CD4-positive, alpha-beta T cell treated with Interleukin-21 for 1 hour (primary cell): ENCODE measurements at places on chromosomes 4 and X.

DNA sequence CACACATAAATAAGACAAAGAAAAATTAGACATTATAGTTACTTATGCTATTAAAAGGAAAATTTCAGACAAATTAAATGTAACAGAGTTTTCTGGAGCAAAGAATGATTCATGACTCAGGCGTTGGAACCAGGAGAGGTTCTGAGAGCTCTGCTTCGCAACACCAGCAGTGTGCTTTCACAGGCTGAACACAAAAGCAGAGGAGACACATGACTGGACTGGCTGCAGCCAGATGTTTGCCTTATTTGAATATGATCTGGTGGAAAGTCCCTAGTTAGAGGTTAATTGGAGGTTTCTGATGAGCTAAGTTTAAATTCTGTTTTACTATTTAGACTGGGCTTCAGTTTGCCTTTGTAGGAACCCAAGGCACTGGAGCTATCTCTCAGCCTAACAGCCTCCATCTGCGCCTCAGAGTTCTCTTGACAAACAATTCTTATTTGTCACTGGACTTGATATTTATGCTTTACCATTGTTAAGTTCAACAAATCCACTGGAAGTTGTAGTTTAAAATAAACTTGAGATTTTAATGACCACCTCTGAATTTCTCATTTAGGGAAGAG lies 16.2 kb downstream of the BOD1L1 start:
- no peak for DNase-seq

DNA sequence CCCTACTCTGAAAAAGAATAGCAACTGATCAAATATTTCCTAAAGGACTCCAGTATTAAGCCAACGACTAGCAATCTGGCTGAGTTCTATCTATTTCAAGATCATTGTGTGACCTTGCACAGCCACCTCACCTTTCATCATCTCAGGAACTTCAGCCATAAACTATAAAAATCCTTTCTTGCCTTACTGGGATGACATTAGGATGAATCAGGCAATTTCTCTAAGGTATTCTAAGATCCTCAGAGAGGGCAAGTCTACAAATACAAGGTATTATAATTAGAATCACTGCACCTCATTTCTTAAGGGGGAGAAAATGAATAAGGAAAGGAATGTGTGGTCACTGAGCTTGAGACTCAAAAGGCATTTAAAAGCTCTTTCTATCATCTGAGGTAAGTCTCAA lies 152.6 kb downstream of the GRIA3 start:
- DNase-seq: no peak

- DNase-seq: no peak
These were observed 26.2 kb downstream of the ATXN3L start for GRCh38 chrX:13293700-13294099.

GRCh38 chr4:160143574-160143973 lies 1040.7 kb downstream of the RAPGEF2 start:
- DNase-seq: no peak

DNA sequence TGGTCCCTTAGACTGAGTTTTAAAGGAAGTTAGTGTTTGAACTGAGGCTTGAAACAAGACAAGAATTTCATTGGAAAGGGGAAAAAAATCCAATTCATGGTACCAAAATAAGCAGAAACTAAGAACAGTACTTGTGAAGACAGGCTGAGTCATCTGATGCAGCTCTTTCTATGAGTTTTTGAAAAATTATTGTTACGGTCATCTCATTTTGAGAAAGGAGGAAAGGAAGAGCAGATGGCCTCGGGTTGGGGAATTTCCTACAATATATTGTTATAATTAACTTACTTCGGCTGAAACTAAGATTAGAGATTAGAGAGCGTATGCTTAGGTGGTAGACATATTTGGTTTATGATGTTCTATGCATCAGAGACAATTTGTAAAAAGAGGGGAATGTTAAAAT lies 2164.8 kb upstream of the AGA start:
- no peak for DNase-seq

DNA sequence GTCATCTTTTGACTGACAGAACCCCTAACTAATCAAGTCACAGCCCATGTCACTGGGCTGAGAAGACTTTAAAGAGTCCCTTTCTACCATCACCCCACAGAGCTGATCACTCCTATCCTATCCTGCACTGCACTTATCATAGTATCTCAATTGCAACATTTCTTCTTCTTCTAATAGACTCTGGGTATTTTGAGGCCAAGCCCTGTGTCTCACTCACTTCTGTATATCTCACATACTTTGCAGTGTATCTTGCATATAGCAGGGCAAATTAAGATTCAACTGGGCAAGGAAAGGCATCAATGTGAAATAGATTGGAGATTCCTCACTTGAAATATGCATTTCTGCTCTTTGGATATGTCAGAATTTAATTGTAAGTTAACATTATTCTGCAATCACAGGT lies 531.5 kb upstream of the SLIT2 start:
- no peak for DNase-seq
